ENCODE measurements at places on chromosomes 3 and 15.

DNA sequence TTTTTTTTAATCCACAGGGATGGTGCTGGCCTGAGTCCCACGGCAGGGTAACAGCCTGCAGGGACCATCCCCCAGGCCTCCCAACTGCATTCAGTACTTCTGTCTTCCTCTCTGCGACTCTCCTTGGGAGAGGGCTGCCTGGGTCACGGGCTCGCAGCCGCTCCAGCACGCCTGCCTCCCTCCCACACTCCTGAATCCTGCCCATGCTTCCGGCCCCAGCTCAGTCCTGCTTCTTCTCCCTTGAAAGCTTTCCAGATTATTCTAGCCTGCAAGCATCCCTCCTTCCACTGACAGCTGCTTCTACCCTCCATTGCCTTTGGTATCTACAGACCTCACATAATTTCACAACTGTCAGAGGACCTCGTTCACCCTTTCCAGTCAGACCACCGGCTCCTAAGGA, 32.4 kb downstream of the MEGF11 start:
- DNase-seq: no peak

DNA sequence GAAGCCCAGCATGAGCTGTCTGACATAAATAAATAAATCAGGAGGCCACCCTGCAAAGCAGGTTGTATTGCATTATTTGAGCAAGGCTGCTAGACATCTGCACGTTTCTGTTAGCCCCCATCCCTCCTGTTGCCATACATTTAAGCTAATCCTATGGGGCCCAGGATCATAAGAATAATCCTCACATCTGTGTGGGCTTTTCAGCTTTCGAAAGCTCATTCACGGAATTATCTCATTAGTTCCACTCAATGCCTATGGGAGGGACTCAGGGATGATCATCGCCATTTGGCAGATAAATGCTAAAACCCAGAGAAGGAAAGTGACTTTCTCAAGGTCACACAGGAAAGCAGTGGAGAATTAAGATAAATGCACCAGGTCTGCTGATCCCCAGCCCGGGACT, 123.4 kb downstream of the TLE3 start:
- DNase-seq: no peak

- no peak for DNase-seq
These were observed 28.6 kb upstream of the NDUFB4 start for GRCh38 chr3:120567370-120568201.

DNA sequence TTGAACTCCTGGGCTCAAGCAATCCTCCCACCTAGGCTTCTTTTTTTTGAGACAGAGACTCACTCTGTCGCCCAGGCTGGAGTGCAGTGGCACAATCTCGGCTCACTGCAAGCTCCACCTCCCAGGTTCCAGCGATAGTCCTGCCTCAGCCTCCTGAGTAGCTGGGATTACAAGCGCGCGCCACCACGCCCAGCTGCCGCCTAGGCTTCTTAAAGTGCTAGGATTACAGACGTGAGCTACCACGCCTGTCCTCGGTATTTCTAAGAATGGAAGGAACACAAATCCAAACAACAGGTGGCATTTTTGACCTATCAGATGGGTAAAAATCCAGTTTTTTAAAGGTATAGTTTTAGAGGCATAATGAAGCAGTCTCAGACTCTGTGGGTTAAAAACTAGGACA, 113.8 kb downstream of the ANP32A start:
- DNase-seq: no peak

DNA sequence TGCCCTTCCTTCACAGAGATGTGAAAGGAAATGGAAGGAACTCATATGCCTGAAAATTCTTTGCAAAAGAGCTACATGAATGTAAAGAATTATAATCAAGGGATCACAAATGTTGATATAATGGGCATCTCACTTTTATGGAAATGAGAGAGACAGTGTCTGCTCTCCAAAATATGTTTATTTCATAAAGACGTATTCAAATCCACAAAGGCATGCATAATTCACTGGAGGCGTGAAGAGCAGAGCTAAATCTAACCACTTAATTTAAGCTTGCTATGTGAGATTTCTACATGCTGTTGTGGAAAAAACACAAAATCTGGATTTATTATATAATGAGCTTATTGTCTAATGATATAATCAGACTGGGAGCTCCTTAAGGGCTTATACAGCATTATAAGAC, 469.1 kb downstream of the RAP2B start:
- DNase-seq: no peak

DNA sequence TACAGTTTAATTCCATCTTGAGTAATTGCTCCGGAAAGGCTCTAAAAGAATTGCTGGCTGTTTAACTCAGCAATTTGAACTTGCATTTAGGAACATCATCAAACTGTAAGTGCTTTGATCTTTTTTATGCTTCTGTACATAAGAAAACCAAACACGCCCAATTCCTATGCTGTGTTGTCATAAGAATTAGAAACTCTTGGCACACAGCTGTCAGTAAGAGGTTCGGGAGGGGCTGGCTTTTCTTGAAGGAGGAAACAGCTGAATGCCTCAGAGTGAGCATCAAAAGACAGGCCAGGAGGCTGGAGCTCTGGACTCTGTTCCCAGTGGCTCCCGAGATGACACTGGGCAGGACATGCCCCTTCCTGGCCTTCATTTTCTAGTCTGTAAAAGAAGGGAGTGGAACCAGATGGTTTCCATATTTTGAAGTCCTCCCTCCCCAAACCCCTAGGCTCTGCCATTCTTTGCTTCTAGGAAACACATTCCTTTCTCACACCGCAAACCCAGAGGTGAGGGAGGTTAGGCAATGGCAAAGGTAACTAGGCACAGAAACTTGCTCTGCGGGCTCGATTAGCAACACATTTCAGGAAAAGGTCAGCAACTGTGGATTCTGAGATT, 73.7 kb upstream of the DLG1 start:
- no peak for DNase-seq

DNA sequence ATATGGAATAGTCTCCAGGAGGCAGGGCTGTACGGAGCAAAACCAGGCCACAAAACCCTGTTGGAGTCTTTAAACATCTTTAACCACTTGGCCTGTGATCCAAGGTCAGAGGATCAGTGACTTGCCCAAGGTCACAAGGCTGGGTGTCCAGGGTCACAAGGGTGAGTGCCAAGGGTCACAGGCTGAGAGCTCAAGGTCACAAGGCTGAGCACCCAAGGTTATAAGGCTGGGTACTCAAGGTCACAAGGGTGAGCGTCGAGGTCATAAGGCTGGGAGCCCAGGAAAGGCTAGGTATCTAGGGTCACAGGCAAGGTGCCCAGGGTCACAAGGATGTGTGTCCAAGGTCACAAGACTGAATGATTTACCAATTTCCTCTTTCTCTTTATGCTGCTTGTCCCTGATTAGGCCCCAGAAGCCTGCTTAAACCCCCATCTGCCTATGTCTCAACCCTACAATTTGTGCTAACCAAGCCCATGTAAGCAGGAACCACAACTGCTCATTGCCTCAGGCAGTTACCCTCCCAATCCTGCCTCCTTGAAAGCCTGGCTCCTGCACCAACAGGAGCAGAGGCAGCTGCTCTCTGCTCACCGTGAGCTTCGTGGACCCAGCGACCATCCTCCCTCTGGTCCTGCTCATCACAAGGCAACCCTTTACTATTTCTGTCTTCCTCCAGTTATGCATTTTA, 51.5 kb downstream of the MGLL start:
- DNase-seq: peak; percentile 93

- no peak for DNase-seq
These were observed 94.5 kb upstream of the MYZAP start for GRCh38 chr15:57496946-57497869.

GRCh38 chr3:115275896-115276295, 128.8 kb upstream of the ZBTB20 start:
- DNase-seq: no peak

GRCh38 chr3:183446838-183447205, 18.4 kb upstream of the MCF2L2 start:
- no peak for DNase-seq

DNA sequence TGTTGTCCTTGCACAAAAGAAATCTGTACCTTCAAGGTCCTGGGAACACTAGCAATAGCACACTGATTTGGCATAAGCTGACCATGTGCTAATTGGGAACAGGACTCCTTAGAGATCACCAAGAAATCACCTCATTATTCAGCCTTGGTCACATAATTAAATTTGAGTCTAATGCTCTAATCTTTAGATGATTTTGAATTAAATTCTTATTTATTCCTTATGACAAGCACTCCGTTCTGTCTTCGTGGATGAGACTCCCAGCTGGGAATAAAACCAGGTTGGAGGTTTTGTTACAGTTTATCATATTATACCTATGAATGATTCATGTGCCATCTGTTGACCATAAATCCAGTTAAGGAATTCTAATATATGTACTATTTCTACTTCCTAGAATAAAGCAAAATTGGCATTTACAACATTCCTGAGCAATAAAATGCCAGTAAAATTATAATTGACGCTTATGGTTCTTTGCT, 162.2 kb downstream of the MYRIP start:
- no peak for DNase-seq

DNA sequence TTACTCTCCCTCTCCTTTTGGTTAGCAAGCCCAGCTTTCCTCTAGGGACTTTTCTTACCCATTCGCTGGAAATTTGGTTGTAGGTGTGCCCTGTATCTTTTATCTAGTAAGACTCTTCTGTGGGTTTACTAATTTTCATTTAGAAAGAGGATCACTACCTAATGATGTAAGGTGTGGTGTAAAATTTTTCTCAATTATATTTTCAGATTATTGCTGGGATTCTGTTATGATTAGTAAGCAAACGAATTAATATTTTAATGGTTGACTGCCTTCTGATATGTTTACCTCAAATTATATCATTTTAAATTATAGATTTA, 28.5 kb downstream of the PLCL2 start:
- DNase-seq: no peak

DNA sequence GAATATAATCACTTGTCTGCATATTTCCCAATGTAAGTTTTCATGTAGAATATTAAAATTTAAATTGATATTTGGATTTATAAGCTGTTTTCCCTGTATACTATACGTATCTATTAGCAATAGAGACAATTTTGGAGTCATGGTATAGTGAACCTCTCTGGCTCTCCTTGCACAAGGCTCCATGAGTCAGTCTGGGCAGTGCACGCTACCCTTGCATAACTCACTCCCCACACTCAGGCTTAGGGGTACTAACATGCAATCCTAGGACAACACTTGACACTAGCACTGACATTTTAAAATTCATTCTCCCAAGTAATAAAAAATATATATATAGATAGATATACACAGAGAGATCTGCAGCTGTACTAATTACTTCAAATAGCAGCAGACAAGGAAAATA, 39.2 kb downstream of the SLC24A1 start:
- DNase-seq: no peak

GRCh38 chr3:123423806-123424205, 25.1 kb downstream of the ADCY5 start:
- no peak for DNase-seq

DNA sequence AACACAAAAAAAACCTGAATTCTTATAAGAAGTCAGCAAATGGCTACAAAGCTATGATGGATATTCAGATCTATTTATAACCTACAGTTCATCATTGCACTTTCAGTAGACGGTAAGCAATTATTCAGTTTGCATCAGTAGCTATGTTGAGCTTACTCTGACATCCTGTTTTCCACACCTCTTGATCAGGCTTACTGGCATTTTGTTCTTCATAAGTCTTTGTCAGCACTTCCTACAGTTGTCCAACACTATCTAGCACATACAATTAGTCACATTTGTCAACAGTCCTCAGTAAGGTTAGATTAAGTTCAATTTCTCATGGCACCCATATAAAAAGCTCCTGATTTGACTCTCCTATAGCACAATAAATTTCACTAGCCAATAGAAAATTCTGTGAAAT, 71.2 kb upstream of the ST3GAL6 start:
- no peak for DNase-seq

DNA sequence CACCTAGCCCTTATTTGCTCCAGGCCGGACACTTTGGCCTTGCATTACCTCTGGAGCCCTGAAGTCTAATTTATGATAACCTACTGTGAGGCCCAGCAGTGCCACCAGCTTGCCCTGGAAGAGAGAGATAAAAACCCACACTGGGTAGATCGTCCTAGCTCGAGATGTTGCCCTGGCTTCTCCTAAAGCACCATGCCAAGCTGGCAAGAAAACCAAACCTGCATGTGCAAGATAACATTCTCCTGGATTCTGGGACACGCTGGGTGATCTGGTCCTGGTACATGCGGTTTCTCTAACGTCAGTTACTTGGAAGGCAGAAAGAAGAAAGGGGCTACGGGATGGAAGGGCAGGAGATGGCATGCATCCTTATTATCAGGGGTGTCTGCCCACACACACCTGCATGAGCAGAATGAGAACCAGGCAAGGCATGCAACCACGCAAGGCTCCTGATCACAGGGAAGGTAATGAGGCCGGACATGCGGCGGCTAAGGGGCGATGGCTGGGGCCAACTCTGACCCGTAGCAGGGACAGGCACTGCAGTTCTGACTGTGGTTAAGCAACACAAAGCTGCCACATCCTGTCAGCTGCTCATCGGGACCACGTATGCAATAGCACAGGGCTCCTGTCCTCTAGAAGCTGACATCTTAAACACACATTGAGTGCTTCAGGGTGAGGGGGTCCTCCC, 73.0 kb downstream of the OXNAD1 start:
- peak; percentile 31 for DNase-seq

DNA sequence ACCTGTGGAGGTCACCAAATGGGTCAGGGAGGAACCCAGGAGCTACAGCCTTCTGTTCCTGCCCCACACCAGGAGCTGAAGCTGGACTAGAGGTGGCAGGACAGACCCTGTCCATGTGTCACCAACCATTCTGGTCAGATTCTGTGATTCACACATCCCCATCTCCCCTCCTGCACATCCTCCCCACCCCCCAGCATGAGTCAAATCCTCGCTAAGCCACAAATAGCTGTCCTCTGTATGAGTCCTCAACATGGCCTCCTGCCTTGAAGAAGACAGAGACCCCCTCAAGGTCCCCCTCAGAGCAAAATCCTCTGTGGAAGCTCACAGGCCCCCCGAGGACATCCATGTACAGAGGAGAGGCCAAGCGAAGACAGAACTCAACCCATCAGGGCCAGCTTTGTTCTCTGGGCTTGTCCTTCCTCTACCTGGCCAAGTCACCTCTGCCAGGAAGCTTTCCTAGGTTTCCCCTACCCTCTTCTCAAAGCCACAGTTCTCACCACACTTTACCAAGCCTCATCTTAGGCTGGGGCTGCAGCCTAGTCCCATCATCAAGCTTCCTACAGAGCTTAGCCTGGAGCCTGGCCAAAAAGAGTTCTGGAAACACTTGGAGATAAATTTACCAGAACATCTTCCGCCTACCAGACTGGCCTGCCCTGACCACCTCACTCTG, 17.1 kb downstream of the CACNA2D2 start:
- DNase-seq: no peak

- no peak for DNase-seq
These were observed 135.7 kb downstream of the ZPLD1 start for GRCh38 chr3:102570511-102570910.

- no peak for DNase-seq
These were observed 228.4 kb downstream of the GREM1 start for GRCh38 chr15:32946210-32946609.

- DNase-seq: no peak
These were observed 48.0 kb upstream of the FBN1 start for GRCh38 chr15:48693484-48693883.
